Activated CD4-positive, alpha-beta T cell treated with anti-CD3 and anti-CD28 coated beads, Interleukin-2, amount 10 ng/mL, durations not matched to agents 24 days and 14 days (primary cell): ENCODE measurements at places on chromosomes 7 and 10.

DNA sequence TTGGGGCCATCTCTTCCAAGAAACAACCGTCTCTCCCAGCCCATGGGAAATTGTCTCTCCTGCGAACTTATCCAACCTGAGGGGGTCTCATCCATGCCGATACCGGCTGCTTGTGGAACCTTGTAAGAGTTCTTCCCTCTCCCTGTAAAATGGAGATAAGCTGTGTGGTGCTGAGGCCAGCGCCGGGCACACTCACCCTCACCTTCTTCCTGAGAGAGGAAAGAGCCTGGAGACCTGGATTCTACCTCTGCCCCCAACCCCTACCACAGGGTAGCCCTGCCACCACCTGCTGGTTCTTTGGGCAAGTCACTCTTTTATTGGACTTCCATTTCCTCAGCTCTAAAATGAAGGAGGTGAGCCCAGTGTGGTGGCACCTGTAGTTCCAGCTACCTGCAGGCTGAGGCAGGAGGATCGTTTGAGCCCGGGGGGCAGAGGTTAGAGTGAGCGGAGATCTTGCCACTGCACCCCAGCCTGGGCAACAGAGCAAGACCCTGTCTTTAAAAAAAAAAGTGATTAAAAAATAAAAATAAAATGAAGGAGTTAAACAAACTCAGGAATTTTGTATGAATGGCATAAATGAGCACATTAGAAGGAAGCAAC is 38.4 kb upstream of the PSAP start:
- no peak for DNase-seq

GRCh38 chr10:44384601-44385025 is 284 bp downstream of the CXCL12 start:
- no peak for DNase-seq

- no peak for DNase-seq
Observed at GRCh38 chr10:126270111-126270510, 118.2 kb downstream of the ADAM12 start.

DNA sequence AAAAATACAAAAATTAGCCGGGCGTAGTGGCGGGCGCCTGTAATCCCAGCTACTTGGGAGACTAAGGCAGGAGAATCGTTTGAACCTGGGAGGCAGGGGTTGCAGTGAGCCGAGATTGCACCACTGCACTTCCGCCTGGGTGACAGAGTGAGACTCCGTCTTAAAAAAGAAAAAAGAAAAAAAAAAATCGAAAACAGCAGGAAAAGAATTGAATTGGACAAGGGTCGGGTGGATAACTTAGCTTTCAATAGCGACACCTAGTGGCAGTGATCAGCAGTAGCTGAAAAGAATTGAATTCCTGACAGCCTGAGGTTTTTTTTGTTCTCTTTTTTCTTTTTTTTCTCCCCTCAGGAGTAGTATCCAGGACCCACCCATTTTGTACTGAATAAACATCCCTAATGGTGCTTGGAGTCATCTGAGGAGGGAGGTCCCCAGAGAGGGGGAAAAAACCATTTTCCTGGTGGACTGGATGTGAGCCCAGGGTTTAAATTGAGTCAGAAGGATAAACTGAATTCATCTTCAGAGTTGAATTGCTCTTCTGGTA is 55.1 kb downstream of the CYCS start:
- peak; percentile 85 for DNase-seq

- no peak for DNase-seq
Observed at GRCh38 chr7:2775376-2775775, 68.7 kb downstream of the GNA12 start.

DNA sequence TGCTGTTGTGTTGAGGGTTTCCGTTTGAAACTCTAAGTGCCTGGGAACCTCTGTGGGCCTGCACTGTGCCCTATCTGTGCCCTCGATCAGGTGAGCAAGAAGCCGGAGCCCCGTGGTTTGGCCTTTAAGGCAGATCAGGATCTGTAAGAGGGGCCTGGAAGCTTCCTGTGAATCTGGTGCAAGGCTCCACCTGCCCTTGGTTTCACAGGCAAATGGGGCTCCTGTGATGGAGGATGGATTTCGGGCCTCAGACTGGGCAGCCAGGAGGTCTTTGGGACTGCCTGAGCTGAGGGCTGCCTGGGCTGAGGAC is 21.6 kb downstream of the SCART1 start:
- peak; percentile 57 for DNase-seq

DNA sequence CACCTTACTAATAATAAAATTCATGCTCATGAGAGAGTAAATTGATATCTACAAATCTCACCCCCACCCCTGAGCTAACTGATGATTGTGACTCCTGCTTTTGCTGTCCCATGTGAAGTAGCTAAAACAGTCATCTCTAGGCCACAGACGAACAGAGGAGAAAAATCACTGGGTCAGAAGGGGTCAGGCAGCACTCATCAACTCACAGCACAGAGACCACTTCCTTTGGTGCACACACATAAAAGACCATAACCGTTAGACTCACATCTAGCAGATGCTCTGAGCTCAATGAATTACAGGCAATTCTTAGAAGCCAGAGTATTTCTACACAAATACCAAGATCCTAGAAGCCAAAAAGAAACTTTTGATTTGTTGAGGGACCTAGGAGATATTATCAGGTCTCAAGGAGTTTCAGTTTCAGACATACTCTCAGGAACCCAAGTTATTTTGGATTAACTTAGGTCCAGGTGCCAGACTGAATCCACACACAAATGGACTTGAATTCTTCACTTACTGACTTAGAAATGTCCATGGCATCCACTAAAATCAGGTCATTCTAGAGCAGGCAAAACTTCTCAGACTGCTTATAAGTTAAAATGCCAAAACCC is 65.0 kb upstream of the TES start:
- DNase-seq, result peak; percentile 76

DNA sequence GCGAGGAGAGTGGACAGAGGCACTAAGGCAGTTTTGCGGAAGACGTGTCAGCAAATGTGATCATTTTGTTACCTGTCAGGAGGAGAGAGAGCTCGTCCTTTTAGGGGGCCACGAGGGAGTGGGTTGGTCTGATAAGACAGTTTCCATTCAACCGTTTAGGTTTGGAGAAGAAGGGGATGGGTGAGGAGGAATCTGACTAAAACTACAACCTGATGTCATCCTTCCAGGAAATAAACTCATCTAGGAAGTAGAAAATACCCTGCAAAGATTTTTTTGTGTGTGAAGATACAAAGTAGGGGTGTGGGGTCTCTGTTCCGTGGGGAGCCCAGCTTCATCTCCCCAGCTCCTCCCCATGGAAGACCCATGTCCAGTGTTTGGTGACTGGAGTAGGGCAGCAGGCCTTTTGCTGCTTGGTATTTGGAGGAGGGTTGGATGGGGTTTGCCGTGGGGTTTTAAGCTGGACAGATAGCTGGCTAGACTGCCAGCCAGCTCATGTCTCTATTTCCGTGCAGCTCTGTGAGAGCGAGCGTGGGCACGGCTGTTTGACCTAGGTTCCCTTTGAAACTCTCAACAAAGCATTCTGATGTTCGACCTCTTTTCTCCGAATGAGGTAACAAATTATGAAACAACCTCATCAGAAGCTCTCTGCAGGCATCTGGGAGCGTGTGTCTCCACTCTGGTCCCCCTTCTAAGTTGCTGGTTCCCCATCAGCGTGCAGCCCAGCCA is 136.0 kb upstream of the TCF7L2 start:
- DNase-seq, result no peak
